Suprapubic skin (tissue), 4 donors: ENCODE measurements at places on chromosomes 12 and 14.

- DNase-seq = no peak
Measured at GRCh38 chr12:2346416-2346815, 293.6 kb downstream of the CACNA1C start.

- DNase-seq = peak; percentile 88
Measured at GRCh38 chr12:53499266-53500141, at the start of gene MAP3K12. Gene MAP3K12 (minus strand): TSS chr12:53499458. CDS start chr12:53487391, 12,067 bp downstream.

- no peak for DNase-seq
Measured at GRCh38 chr14:95769976-95770375, 56.1 kb upstream of the TCL1A start.

GRCh38 chr14:88519907-88520306 lies 34.9 kb downstream of the PTPN21 start:
- no peak for DNase-seq

GRCh38 chr14:44525237-44525636 lies 18.2 kb upstream of the FSCB start:
- DNase-seq = no peak

DNA sequence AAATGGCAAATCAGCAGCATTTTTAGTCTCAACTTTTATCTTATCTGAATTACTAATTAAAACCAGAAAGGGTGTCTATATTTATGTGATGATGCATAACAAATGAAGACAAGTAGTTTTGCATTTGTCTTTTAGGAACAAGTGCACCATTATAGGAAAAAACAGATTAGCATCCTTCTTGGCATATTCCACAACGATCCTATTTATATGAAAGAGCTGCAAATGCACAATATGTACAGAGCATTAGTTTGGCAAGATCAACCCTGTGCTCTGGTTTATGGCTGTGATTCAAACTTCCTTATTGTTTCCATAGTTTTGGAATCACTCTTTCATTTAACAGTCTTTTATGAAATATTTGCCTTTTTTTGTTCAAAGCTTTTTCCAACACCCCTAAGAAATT lies 486.8 kb downstream of the KCNH5 start:
- DNase-seq = no peak

DNA sequence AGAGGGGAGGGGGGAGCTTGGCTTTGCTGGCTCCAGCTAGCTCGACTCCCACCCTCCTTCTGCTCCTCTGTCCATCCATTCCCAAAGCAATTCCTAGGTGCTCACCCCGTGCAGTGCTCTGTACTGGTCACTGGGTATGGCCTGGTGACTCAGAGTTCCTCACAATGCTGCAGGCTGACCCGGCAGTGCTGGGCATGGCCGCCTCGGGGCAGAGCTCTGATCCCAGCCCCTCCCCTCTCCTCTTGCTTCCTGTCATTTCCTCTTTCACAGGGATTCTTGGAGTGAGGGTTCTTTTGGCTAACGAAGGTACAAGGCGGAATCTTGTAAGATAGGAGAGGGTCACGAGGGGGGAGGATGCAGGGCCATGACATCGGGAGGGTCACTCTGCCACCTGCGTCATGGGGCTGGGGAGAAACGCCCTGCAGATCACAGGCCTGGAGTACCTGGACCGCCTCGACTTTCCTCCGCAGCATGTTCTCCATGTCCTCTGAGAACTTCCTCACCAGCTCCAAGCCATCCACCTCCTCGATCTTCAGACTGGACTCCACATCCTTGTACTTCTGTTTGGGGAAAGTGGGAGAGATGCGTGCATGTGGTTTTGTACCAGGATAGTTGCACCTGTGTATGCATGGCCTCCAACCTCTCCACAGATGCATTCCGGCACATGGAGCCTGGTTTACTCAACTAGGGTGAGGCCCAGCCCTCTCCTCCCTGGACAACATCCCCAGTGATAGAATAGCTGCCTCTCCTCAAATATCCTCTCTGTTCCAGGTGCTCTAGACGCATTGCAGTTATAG lies 5.7 kb downstream of the CACNA2D4 start:
- peak; percentile 68 for DNase-seq

DNA sequence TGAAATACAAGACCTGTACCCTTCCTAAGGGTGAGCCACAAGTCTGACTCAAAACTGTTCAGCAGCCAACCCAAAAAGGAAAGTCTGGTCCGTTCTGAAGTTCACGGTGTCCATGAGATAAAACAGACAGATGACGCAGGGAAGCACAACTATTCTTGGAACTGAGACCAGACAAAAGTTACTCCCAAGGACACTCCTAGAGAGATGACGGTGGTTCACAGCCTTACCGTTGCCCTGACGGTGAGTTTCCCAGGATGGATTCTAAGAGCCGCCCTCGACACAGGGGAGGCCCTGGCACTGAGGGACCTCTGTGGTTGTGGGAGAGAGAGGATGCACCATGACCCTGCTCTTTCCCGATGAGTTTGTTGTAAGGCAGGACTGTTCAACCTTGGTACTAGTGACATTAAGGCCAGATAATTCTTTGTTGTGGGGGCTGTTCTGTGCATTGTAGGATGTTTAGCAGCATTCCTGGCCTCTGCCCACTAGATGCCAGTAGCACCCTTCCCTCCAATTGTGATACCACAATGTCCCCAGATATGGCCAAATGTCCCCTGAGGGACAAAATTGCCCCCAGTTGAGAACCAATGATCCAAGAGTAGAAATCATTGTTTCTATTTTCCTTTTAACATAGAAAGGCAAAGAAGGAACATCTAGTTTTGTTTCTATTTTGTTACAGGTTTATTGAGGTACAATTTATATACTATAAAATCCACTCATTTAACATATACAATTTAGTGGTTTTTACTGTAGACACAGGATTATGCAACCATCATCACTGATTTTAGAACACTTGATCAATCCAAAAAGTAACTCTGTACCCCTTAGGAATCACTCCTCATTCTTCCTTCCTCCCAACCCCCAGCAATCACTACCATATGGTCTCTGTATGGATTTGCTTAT lies 23.0 kb downstream of the OR10P1 start:
- DNase-seq = no peak

DNA sequence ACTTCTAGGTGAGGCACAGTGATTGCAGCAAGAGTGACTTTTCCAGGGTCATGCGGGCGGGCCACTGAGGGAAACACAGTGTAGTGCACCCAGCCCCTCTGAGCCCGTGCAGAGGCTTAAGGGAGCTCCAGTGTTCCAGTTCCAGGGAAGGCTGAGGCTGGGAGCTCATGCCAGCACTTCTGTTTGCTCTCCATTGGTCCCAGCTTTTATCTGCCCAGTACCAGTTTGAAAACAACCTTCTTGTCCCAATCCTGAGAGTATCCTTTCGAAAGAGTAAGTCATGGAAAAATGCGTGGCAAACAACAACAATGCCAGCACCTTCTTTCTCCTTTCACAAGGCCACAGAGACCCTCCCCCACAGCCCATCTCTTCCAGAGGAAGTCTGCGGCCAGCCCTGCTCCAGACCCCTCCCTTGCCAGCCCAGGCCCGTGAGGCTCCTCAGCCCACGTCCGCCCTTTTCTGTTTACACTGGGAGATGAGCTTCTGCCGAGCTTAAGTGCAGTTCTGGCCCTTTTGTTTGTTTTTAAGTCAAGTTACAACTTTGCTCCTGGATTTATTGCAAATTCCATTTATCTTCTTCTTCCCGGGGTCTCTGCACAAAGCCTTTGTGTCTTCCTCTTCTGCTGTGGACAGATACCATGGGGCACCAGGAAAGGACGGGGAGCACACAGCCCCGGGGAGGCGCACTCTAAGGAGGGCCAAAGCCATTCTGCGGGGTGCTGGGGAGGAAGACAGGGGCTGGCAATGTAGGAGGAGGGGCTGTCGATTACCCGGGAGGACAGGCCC lies 185.6 kb downstream of the ZFP36L1 start:
- peak; percentile 68 for DNase-seq

DNA sequence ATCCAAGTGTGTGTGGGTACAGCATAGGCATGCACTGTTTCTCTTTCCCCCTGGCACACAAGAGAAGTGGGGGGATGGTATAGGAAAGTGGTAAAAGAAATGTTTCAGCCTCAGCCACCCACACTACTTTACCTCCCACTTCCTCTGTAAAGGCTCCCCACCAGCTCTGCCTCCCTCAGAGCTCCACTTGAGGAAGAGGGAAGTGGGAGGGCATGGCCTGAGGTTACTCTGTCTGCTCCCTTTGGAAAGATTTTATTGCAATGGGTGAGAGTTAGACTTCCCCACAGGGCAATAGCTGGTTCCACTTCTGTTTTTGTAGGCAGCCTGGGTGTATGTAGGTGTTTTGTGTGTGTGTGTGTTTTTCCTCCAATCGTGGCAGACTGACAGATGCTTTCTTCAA lies 145.3 kb downstream of the SSPN start:
- DNase-seq = no peak

DNA sequence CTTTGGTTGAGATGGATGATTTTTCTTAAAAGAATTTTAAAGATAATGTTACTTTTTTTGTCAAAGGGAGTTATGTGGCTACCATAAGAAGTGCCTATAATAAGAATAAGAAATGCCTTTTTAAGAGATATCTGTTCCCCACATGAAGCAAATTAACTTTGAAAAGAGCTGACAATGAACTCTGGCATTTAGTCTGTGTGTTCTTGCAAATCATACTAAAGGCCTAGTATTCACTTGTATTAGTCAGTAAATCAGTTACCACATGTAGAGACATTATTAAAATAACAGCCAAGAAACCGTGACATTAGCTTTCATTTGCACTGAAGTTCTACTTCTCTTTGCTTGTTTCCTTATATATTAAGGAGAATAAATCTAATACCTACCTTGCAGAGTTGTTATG lies 296.3 kb downstream of the CCDC91 start:
- DNase-seq = no peak

- no peak for DNase-seq
Measured at GRCh38 chr14:101891471-101891870, 72.9 kb upstream of the DYNC1H1 start.

DNA sequence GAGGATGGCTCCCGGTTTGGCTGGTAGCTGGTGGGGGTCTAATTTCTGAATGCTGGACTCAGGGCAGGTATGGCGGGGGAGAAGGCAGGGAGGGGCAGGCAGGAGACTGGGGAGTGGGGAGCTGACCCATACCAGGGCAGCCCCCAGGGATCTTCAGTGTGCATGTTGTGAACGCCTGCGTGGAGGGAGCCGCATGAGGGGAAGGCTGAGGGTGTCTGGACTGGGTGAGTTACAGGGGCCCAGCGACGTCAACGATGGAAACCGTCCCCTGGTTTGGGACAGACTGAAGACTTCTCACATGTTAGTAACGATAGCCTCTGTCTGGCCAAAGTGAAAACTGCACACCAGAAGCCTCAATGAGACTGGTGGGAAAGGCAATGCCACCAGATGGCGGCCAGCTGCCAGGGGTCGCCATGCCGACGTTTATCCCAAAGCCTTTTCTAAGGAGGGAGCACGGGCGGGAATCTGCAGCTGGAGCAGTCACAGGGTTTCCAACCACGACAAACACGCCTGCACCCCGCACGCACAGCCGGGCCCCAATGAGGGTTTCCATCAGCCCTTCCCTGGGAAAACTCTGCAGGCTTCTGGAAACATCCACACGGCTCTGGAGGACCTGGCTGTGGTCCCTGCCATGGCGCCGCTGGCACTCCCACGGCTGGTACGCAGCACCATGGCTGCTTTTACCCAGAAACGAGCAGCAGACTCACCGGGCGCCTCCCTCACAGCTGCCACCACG lies 14.0 kb downstream of the PGAM5 start:
- DNase-seq = no peak

DNA sequence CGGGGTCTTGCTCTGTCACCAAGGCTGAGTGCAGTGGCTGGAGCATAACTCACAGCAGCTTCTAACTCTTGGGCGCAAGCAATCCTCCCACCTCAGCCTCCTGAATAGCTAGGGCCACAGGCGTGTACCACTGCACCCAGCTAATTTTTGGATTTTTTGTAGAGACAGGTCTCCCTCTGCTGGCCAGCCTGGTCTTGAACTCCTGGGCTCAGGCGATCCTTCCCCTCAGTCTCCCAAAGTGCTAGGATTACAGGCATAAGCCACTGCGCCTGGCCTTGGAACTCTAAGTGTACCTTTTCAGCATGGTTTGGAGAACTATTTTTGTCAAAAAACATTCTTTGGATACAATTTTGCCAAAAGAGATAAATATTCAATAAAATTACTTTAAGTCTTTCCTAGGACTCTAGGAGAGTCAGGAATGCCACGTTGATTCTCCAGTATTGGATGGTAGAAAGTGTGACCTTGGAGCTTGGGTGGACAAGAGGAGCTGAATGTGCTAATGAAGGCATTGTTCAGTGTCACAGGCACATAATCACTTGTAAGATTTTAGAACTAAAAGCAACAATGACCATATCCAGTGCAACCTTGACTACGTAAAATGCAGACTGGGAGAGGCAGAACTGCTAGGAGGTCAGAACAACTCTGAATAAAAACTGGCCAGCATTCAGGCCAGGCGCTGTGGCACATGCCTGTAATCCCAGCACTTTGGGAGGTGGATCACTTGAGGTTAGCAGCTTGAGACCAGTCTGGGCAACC lies 2.8 kb downstream of the SRSF9 start:
- DNase-seq = no peak

GRCh38 chr14:103593577-103593976 lies 30.8 kb downstream of the COA8 start:
- no peak for DNase-seq

DNA sequence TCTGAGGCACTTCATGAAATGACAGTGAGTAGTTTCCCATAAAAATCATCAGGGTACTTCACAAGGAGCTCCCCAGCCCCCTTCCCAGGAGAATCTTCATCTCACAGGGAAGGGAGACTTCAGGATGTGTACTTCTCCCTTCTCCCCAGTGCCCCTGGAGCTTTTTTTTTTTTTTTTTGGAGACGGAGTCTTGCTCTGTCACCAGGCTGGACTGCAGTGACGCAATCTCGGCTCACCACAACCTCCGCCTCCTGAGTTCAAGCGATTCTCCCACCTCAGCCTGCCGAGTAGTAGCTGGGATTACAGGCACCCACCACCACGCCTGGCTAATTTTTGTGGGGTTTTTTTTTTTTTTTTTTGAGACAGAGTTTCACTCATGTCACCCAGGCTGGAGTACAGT lies 10.4 kb downstream of the ITPK1 start:
- no peak for DNase-seq

GRCh38 chr14:72573725-72574417 lies 320.0 kb downstream of the DPF3 start:
- DNase-seq = no peak

DNA sequence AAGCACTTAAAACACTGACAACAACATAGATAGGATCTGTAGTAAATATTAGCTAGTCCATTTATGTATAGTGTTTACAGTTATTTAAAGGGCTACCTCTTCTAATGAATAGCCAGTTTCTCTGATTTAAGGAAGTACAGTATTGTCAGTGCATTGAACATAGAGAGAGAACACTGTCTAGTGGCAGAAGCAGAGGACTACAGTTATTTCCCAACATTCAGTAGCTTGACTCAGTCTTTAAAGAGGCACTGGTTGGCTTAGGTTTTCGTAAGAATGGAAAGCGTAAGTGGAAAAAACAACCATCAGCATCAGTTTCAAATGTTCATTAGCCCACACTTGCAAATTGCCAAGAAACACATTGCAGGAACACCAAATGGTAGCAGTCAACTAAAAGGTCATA lies 125.0 kb upstream of the HMGA2 start:
- DNase-seq = no peak

GRCh38 chr14:42002141-42002540 lies 395.5 kb downstream of the LRFN5 start:
- no peak for DNase-seq

- DNase-seq = no peak
Measured at GRCh38 chr14:32201816-32202490, at the start of gene RNU6-7. Gene RNU6-7 (plus strand): TSS chr14:32202045.
